Stimulated activated CD4-positive, alpha-beta T cell treated with anti-CD3 and anti-CD28 coated beads, Interleukin-12 subunit alpha, Interleukin-12 subunit beta, amount 100 ng/mL, for 48 hours (primary cell): ENCODE measurements at places on chromosomes 4 and X.

- no peak for DNase-seq
Observed at GRCh38 chr4:136650541-136651277, 881.6 kb downstream of the PCDH18 start.

- DNase-seq, result no peak
Observed at GRCh38 chr4:74006009-74006476, 7.6 kb upstream of the CXCL5 start.

DNA sequence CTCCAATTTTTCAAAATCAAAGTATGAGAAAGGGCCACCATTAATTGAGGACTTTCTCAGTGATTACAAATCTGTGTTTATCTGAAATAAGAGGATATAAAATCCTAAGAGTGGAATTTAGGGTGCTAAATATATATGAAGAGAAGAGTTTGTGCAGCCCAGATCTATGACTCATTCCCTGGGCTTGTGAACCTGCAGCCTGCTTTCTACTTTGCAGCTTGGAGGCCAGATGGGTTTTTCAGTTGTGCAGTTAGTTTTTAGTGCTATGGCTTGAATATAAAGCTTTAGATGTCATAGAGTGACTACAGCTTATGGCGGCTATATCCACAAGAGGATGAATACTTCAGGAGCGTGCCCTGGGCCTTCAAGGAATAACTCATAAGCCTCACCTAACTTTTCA is 1391.1 kb downstream of the FSTL5 start:
- no peak for DNase-seq

- no peak for DNase-seq
Observed at GRCh38 chr4:62414563-62414962, 1214.4 kb downstream of the ADGRL3 start.

- no peak for DNase-seq
Observed at GRCh38 chr4:100989401-100989800, 357.9 kb downstream of the PPP3CA start.

DNA sequence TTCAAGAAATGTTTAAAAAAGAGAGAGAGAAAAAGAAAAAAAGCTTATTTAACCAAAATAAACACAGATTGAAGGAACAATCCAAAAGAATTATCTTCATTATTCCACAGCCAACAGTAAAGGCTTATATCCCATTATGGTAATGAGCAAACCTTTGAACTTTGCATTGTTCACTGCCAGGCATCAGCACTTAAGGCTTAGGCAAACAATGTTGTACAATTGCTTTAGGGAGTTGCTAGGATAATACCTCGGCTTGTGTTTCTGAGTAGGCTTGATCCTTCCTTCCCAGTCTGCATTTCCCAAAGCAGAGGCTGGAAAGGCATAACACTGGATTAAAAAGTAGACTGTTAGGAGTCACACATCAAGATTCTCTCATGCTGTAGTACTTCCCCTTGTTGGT is 352.7 kb upstream of the IGFBP7 start:
- DNase-seq, result no peak

DNA sequence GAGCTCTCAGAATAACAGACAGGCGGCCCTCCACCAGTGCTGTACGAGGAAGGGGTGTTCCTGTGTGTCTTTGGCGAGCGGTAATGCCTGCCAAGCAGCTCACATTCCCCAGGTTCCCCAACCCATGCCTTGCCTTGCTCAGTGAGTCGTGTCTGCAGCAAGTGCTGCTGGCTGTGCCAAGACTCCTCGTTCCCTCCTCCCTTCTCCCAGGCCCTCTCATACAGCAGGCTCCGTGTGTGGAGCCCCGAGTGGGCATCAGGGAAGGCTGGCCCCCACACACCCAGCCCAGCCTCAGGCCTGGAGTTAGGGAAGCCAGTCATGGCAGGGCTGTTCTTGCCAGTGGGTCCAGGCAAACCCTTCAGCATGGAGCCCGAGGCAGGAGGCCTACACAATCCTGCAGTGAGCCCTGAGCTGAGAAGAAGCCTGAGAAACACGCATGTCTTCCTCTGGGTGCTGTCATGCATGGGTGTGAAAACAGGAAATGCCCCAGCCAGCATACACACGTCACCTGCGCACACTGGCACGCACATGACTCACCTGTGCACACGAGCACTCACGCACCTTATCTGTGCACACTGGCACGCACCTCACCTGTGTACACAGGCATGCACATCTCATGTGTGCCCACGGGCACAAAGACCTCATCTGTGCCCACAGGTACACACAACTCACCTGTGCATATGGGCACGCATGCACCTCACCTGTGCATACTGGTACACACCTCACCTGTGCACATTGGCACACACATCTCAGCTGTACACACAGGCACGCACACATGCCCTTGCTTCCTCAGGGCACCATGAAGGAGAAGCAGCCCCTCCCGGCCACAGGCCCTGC is 238.7 kb downstream of the DHRSX start:
- no peak for DNase-seq

DNA sequence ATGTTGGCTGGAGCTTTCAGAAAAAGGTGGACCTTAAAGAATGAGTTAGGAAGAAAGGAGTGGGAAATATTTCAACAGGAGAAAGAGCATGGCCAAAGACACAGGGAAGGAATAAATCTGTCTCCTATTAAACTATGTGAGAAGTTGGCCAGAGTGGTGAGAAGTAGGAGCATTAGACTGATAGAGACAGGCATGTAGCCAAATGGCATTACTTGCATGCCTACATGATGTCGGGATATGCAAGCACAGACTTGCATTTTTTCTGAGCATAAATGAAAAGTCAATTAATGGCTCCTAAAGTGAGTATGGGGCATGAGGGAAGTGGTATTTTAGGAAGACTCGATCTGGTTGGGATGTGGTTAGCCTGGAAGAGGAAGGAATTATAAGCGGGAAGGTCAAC is 279.6 kb upstream of the PITX2 start:
- no peak for DNase-seq

DNA sequence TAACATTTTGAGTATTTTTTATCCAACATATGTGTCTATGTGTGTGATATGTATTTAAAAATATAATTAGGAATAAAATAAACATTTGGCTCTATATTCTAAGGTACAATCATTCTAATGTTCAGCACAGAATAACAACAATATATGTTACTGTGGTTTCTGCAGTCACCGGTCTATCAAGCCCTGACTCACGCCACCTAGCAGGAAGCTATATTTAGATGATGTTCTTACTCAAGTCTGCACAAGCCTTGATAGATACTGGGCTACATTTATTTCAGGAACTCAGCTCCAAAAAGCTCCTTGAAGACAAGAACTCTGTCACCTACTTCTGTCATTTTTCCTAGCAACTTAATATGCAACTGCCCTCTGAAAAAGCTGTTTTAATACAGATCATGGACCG is 152.0 kb upstream of the FTHL17 start:
- DNase-seq, result no peak

GRCh38 chrX:8504451-8504850 is 39.8 kb downstream of the VCX3B start:
- no peak for DNase-seq

DNA sequence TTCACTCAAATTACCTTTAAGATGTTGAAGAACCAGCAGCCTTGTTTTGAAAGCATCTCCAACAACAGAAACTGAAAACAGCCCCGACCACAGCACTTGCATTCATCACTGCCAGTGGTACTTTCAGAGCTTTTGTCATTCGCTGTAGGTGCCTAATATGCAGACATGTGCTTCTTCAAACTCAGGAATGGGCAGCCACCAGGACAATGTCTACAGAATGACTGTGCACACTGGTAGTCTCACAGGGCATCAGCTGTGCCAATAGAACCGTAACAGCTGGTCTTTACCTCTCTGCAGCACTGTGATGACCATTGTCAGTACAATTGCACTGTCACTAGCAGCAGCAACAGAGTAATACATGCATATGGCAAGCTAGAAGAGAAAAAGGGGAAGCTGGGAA is 1149.7 kb downstream of the STPG2 start:
- no peak for DNase-seq

DNA sequence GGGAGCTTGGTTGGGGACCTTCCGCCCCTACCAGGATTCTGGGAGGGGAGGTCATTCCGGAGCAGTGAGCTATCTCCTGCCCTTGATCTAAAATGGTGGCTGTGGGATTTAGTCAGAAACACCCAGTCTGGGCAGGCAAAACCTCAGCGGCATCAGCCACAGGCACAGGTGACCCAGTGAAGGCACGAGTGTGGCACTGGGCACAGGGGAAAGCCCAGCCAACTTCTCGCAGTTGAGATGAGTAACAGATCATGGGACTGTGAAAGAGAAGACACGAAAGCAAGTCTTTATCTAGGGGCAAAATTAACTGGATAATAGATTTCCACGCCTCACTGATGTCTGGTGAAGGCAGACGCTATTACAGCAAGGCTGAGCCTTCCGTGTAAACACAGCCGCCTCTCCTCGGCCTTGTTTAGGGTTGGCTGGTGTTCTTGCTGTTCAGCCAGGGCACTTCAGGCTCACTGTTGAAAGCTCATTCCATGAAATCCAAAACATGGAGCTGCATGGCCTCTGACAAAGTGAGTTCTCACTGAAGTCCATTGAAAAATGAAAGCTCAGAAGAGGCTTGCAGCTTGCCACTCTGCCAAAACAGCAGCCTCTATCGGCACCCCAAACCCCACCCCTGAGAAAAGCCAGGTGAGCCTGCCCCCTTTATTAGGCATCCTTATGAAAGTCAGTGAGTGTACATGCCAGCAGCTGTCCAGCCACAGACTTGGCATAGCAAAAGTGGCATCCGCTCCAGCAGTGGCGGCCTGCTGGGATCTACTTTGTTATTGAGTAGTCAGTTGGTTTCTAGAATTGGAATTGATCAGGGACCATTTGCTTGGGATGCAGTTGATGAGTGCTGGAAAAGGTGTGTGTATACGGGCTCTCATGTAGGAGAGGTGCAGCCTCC is 102.3 kb upstream of the MTM1 start:
- no peak for DNase-seq

GRCh38 chr4:176335421-176335820 is 15.7 kb downstream of the SPCS3 start:
- no peak for DNase-seq

DNA sequence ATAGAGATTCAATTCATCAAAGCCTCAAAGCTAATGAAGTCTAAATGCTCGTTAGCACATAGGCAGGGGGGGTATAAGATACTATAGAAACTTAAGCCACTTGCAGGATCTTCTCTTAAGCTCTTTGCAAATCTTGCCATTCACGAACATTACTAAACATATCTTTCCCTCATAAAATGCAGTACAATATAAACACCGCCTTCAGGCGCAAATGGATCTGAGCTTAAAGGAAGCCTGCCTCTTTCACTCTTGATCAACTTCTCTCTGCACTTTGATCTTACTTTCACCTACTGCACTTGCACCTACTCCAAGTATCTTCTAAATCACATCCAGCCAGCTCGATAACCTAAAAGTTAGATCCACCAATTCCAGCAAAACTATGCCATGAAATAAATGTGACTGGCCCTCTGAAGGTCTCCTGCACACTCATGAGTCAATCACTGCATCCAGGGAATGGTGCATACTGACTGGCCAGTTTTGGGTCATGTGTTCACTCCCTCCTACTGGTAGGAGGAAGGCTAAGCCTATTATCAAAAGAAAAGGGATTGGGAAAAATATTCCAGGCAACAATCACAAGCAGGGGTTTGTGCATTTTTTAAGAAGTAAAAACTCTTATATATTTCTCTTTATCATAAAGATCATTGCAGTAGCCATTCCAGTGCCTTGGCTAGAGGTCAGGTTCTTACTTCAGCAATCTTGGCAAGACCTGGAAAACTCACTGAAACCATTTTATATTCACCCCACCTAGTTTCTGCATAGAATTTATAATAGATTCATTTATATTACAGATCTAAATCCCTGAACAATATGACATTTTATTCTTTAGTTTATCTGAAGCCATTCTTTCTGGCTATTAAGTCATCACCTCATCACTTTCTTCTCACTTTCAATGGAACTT is 222.0 kb downstream of the PPP3CA start:
- DNase-seq, result no peak

- no peak for DNase-seq
Observed at GRCh38 chrX:50707955-50708699, 105.9 kb downstream of the SHROOM4 start.

DNA sequence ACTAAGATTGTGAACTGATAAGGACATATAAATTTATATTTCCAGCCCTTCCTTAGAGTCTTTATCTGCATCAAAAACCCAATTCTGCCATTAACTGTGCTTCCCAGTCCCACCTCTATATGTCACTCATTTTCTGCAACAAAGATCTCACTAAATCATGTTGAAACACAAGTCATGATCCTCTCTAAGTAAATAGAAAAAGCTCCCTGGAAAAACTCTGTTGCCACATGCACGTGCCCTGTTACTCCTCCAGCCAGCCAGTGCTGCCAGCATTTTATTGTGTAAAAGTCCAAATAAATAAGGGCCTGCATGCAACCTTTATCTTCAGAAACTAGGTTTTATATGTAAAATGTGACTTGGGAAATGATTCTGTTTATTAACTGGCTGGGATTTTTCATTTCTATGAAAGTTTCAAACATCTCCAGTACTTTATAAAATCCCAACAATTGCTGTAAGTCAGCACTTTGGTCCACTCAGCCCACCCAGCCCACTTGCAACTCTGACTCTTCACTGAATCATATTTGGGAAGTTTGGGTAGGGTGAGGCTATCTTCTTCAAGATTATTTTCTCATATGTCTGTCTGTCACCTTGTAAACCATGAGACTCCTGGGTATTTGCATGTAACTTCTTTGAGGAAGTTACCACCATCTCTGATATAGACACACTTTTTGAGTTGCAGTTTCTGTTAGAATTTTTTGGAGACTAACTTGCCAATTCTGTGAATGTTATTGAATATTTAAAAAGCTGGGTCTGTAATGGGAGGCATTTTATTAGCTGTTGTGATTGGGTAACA is 40.0 kb upstream of the SMARCA5 start:
- DNase-seq, result no peak

DNA sequence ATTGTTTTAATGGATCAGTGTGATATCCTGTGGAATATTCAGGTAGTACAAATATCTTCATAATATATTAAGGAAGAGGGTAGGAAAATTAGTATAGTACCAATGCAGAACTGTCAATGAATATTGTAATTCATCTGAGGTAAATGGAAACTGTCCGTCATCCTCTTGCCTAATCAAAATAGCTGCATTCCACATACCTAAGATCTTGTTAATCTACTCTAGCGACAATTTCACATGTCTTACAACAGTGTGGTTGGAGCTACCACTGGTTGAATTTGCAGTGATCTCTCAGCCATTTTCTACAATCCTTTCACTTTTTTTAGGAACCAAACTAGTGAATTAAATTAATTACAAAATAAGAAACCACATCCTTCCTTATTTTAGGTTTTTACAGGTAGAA is 117.5 kb downstream of the PCDH18 start:
- no peak for DNase-seq

- DNase-seq, result no peak
Observed at GRCh38 chrX:72125331-72126047, 6.2 kb downstream of the RTL5 start.

DNA sequence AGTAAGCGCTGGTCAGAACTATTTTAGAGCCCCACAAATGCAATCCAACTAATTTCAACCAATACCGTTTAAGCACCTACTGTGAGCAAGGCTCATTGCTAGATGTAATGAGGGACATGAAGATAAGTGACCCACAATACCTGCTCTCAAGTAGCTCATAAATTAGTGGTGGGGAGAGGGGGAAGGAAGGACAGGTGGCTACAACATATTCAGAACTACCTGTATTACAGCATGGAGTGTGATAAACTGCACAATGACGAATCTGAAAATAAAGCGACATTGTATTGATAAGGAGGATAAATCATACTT is 311.6 kb upstream of the DIAPH2 start:
- no peak for DNase-seq
